Epithelial cell of esophagus (primary cell): ENCODE measurements at places on chromosomes 6 and 20.

GRCh38 chr6:87071683-87072082 lies 23.2 kb downstream of the CGA start:
- DNase-seq = no peak

DNA sequence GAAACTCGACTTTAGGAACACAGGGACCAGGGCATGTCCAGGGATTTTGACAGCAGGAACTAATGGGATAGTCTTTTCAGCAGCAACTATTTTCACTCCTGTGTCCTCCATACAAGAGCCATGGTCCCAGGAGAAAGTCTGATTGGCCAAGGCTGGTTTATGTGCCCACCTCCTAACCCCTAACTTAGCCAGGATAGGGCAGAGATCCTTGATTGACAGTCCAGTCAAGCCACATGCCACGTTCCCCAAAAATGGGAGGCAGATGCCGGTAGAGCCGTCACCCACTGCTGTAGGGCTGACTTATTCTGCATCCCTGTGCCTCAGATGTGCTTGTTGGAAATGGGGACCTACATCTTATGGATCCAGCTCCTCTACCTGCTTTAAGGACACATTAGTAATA lies 22.3 kb downstream of the SLC2A10 start:
- no peak for DNase-seq

- no peak for DNase-seq
Observed at GRCh38 chr6:14472986-14473337, 355.4 kb downstream of the CD83 start.

- DNase-seq = no peak
Observed at GRCh38 chr6:4885341-4885933, 109.2 kb downstream of the CDYL start.

DNA sequence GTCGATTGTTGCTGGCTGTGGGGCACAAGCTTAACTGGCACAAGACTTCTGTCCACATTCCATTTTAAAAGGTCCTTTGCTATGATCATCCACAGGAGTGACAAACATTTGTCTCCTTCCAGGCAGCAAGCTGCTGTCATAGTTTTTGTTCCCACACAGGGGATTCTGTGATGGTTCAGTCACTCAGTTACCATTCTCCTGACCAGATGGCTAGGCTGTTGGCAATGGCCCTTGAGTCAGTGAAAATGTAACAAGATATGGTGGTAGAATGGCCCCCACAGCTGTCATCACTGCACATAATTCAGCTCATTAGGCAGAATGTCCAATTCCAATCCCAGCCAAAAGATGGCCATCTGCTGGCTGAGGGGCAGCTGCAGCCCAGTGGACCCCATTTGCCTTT lies 13.7 kb downstream of the BPIFA1 start:
- DNase-seq = no peak

DNA sequence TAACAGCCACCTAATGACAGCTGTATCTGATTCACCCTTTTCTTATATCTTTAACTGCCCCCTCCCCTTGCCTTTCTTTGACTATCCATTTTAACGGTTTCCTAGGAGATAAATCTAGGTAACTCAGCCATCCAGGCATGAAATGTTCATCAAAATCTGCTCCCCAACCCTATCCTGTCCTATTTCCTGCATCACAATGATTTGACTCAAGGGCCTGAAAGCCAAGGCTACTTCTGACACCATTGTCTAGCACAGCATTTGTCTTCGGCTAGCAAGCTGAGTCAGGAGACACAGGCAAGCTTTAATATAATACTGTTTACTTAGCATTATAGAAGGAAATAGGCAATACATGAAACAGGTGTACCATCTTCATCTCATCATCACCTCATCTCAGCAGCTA lies 31.6 kb upstream of the MANEA start:
- no peak for DNase-seq
